ENCODE measurements at places on chromosomes 7 and 10. TPM values are rescaled to one million over a fixed set of nuclear protein-coding genes. Genes with fewer than 3 reads are reported as not detected.

DNA sequence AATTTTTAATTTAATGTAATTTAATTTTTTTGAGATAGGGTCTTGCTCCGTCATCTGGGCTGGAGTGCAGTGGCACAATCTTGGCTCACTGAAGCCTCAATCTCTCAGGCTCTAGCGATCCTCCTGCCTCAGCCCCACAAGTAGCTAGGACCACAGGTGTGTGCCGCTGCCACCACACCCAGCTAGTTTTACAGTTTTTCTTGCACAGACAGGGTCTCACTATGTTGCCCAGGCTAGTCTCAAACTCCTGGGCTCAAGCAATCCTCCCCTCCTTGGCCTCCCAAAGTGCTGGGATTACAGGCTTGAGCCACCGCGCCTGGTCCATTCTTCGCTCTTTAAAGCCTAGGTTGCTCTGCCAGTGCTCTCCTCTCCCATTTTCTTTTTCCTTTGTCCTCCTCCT is 12.9 kb downstream of the CALML3 start:
- DNase-seq: no peak

DNA sequence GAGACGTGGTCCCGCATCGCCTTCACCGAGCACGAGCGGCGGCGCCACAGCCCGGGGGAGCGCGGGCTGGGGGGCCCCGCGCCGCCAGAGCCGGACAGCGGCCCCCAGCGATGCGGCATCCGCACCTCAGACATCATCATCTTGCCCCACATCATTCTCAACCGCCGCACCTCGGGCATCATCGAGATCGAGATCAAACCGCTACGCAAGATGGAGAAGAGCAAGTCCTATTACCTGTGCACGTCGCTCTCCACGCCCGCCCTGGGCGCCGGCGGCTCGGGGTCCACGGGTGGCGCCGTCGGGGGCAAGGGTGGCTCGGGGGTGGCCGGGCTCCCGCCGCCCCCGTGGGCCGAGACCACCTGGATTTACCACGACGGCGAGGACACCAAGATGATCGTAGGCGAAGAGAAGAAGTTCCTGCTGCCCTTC is 737 bp downstream of the CNNM2 start:
- no peak for DNase-seq

DNA sequence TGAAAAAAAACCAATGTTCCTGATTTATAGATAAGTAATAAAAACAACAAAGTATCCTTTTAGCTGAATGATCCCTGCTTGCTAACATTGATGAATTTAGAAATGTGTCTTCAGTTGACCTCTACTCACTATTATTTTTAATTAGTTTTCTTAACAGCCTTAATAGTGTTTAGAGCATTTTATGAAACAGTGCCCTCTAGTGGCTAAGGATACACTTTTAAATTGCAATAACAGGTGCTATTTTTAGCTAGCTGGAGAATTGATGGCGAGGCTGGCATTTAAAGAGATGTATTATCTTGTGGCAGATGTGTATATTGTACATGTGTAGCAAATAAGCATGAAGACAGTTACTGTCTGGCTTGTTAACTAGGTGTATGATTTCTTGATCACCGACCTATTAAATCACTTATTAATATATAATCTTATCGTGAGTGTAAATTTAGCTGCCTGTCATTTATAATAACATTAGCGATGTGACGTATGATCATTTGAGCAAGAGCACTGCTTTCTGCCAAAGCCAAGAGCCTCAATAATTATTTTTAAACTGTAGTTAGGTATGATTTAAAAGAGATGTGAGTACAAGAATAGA is 451.9 kb downstream of the DPP6 start:
- peak; percentile 10 for DNase-seq

Gene CYP17A1
- not detected for total RNA-seq

Measured in astrocyte (in vitro differentiated cells and primary cell).